Iris pigment epithelial cell (primary cell): ENCODE measurements at places on chromosomes 2 and 18.

- DNase-seq: no peak
Observed at GRCh38 chr2:182541268-182541667, 114.4 kb upstream of the PDE1A start.

- DNase-seq: no peak
Observed at GRCh38 chr2:134663451-134664450, 55.0 kb downstream of the TMEM163 start.

- no peak for DNase-seq
Observed at GRCh38 chr2:8442833-8443486, 238.9 kb upstream of the ID2 start.

DNA sequence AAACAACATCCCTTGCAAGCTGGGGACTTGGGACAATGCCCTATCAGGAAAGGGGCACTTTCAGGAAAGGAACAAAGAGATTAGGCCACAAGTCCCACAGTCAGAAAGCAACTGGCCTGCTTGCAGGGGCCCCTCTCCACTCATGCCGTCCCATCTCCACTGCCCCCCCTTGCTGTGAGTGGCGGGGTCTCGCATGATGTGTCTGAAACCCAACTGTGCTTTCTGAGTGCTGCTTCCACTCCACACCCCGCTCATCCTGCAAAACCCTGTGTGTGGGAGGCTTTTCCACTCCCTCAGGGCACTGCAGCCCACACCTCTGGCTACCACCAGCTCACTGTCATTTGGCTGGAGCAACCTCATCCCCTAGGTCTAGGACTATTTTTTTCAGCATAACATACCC, 7.9 kb downstream of the HS6ST1 start:
- DNase-seq: no peak

DNA sequence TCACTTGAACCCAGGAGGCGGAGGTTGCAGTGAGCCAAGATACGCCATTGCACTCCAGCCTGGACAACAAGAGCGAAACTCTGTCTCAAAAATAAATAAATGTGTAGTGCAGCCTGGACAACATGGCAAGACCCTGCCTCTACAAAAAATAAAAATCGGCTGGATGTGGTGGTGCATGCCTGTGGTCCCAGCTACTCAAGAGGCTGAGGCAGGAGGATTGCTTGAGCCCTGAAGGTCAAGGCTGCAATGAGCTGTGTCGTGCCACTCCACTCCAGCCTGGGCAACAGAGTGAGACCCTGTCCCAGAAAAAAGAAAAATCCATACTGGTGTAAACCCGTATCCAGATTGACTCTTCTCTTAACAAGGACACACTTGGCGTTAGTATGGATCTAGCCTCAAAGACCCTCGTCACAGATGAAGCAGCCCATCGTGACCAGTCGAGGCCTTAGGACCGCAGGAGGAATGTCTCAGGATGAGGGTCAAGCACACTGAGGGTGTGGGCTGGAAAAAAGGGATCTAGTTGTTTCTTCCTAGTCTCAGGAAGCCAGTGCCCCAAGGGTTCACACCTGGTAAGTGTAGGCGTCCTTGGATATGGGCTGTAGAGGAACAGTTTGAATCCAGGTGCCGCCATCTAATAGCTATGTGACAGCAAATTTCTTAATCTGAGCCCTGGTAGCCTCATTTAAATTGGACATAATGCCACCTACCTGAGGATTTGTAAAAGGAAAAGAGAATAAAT, 4.0 kb upstream of the GPBAR1 start:
- DNase-seq: no peak

DNA sequence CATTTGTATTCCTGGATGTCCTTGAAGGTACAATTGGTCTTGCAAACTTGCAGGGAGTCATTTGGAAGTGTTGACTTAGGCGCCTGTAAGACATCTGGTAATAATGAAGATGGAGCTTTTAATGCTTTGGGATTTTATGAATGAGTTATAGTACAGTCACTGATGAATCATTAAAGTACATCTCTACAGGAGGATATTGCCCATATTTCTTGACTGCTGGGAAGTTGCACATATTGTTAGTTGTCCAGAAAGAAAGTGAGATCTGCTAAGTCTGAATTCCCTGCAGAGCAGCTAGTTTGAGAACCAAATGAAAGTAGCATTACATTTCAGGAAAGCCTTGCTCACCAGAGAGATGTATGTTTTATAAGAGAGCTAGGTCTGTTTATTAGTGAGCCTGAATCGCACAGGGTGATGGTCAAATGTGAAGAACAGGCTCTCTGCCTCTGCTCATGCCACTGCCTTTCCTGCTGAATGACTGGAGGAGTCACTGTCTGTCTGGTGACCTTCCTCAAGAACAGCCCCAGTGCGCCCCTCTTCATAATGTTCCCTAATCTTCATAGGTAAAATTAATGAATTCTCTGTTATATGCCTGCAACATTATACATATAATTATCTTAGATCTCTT, 138.9 kb upstream of the KLHL14 start:
- peak; percentile 67 for DNase-seq

- no peak for DNase-seq
Observed at GRCh38 chr2:148255929-148256328, 235.0 kb downstream of the MBD5 start.

GRCh38 chr2:197264332-197264731, 46.2 kb downstream of the ANKRD44 start:
- no peak for DNase-seq

GRCh38 chr2:226057914-226058313, 658.4 kb downstream of the NYAP2 start:
- no peak for DNase-seq

DNA sequence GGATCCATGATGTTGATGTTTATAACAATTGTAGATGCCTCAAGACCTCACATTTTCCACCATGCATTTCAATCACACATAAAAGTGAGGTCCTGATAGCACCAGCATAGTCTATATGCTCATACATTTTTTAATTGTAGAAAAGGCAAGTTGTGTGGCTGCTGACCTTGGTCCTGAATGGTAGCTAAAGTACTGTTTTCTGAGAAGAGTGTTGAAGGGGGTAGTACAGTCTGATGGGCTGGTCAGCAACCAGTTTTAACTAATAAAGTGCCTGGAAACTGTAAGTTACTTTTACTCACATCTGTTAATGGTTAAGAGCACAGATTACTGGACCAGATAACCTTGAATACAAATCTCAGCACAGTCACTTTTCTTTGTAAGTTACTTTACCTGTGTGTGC, 15.9 kb downstream of the ZNF638 start:
- peak; percentile 31 for DNase-seq

- DNase-seq: no peak
Observed at GRCh38 chr2:119483395-119483753, 40.9 kb downstream of the SCTR start.

GRCh38 chr2:191220671-191221070, 24.5 kb upstream of the MYO1B start:
- no peak for DNase-seq
